ENCODE measurements at places on chromosomes 11 and 22.

DNA sequence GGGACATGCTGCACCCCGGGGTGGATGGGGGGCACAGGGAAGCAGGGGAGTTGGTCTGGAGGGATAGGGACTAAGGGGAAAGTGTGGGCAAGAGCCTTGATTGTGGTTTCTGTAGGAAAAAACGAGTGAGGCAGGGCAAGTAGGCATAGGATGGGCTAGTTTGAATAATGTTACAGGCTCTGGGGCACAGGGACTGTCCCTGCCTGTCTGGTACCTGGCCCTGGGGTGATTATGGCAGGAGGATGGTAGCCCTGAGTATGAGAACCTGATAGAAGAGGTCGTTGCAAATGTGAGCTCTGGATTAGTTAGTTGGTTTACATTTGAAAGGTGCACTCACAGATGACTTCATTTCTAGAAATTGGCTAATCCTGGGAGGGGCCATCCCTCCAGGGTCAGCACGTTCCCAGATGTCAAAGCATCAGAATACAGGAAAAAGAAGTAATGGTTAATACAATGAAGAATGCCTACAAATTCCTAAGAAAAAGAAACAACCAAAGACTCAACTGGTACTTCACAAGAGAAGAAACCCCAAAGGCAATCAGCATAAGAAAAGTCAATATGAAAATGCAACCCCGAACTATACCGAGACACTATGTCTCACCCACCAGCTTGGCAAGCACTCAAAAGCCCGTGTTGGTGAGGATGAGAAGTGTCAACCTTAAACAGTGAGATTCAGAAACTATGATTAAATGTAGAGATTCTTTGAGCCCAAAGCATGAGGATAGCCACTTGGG lies 11.3 kb upstream of the SMIM38 start:
- DNase-seq: no peak

- DNase-seq: no peak
Measured at GRCh38 chr22:37065180-37065579, 13.6 kb downstream of the KCTD17 start.

GRCh38 chr11:69869311-69869939 lies 50.2 kb upstream of the FGF3 start:
- no peak for DNase-seq

DNA sequence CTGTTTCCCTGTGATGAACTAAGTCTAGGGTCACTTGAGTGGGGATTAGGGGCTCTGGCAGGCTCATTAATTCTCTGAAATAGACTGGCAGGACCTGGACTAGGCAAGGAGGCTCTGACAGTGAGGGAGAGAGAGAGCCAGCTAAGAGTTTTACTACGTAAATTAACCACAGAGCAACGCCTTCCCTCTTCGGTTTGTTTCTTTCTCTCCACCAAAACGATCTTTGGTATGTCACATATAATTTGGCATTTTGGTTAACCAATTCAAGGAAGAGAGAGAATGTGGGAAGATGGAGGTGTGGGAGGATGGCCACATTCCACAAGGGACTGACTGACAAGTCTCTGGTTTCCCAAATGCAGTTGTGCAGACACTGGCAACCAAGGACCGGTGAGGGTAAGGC lies 27.9 kb downstream of the ATG16L2 start:
- DNase-seq: no peak

DNA sequence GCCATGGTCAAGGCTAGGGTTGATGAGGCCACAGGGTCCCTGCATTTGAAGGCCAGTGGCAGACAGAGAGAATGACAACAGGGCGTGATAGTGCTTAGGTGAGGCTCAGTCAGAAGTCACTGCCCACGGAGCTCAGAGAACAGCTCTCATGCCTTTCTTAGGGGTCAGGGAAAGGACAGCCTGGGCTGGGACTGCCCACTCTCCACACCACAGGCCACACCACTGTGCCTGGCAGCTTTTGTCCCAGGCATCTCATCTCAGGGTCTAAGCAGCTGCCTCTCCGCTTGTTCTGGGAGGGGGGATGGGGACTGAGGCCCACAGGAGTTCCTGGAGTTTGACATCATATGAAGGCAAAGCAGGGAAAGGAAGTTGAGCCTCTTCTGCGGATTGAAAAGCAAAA lies 150.2 kb upstream of the B3GAT1 start:
- DNase-seq: no peak

GRCh38 chr11:93843906-93844305 lies 6.5 kb downstream of the VSTM5 start:
- DNase-seq: no peak

- DNase-seq: no peak
Measured at GRCh38 chr11:32426192-32426591, 9.1 kb downstream of the WT1 start.

DNA sequence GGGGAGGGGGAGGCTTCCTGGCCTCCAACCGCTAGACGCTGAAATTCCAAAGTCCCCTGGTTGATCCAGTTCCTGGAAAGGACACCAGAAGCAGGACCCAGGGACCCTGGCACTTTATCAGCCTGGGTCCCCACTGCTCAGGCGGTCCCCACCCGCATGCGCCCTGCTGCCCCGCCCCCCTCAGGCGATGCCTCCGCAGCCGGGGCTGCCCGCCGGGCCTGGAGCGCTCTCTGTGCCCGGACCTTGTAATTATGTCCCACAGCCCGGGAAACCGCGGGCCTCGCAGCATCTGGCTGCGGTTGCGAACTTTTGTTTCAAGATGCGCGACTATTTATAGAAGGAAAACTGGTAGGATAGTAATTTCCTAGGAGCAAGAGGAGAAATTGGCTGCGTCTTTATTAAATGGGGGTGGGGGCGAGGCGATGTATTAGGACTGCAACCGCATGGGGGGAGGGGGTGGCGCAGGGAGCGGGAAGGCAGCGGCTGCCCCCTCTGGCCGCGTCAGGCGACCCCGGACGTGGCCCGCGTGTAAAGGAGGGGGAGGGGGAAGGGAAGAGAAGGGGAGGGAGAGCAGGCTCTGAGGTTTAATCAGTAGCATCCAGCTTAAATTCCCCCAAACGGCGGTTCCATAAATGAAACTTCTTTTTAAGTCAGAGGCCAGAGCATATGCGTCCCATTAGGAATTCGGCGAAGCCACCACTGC lies 6.1 kb downstream of the WNT7B start:
- no peak for DNase-seq

DNA sequence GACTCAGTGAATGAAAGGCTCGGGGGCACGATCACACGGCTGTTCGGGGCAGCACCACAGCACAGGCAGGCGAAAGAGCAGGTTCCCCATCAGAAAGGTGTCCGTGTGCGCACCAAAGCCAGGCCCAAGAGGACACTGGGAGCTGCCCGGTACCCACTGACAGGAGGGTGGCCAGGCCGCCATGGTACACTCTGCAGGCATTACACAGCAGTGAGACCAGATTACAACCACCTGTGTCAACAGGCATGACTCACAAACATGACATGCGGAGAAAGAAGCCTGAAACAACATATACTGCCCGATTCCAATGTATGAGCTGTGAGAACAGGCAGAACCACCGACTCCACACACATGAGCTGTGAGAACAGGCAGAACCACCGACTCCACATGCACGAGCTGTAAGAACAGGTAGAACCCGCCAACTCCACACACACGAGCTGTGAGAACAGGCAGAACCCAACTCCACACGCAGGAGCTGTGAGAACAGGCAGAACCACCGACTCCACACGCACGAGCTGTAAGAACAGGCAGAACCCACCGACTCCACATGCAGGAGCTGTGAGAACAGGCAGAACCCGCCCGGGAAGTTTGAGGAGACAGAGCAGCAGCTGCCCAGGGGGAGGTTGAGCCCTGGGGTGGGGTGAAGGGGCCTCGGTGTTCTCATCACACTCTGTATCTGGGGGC lies 32.6 kb downstream of the KIAA0930 start:
- DNase-seq: peak; percentile 20

- peak; percentile 74 for DNase-seq
Measured at GRCh38 chr22:38924347-38924952, 33.0 kb upstream of the APOBEC3A start.

- DNase-seq: no peak
Measured at GRCh38 chr11:65539744-65540289, 14.9 kb downstream of the SCYL1 start.

GRCh38 chr11:19301361-19301760 lies 60.6 kb upstream of the E2F8 start:
- no peak for DNase-seq

DNA sequence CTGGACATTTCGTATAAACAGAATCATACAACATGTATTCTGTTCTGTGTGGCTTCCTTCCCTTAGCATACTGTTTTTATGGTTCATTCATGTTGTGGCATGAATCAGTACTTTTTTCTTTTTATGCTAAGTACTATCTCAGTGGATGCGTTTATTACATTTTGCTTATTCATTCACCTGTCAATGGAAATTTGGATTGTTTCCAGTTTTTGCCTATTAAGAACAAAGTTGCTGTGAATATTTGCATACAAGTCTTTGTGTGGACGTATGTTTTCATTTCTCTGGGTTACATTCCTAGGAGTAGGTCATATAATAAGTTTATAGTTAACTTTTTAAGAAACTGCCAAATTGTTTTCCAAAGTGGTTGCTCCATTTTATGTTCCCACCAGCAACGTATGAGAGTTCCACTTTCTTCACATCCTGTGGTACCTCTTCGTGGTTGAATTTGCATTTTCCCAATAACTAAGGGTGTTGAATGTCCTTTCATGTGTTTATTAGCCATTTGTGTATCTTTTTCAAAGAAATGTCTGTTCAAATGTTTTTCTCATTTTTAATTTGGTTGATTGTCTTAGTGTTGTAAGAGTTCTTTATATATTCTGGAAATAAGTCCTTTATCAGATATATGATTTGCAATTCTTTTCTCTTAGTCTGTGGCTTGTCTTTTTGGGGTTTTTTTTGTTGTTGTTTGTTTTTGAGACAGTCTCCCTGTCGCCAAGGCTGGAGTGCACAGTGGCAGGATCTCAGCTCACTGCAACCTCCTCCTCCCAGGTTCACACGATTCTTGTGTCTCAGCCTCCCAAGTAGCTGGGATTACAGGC lies 46.0 kb upstream of the MICAL2 start:
- no peak for DNase-seq

GRCh38 chr22:42918500-42918899 lies 61.4 kb upstream of the ARFGAP3 start:
- no peak for DNase-seq

GRCh38 chr11:130369141-130369691 lies 54.5 kb upstream of the ZBTB44 start:
- DNase-seq: no peak

DNA sequence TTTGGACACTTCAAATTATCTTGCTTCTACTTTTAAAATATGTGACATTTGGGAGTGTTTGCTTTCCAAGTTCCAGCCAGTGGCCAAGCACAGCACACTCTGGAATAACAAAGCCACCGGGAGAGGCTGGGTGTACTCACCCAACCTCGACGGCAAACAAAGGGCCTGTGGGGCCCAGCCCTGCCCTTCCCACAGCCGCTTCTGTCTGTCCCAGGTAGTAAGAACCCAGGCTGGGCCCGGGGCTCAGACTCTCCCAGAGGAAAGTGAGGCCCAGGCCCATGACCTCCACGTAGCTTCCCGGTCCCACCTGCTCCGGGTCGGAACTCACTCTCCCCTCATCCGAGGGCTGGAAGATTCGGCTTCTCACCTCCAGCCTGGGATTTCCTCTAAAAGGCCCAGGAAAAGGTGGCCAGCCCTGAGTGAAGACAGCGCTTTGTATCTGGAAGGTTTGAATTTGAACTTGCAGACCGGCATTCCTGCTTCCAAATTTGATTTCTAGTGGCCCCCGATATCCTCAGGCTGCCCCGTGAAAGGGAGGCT lies 93.5 kb downstream of the CELSR1 start:
- DNase-seq: no peak

- peak; percentile 4 for DNase-seq
Measured at GRCh38 chr11:23336961-23337360, 476.7 kb upstream of the CCDC179 start.

- DNase-seq: no peak
Measured at GRCh38 chr11:28702871-28703270, 594.7 kb downstream of the METTL15 start.

DNA sequence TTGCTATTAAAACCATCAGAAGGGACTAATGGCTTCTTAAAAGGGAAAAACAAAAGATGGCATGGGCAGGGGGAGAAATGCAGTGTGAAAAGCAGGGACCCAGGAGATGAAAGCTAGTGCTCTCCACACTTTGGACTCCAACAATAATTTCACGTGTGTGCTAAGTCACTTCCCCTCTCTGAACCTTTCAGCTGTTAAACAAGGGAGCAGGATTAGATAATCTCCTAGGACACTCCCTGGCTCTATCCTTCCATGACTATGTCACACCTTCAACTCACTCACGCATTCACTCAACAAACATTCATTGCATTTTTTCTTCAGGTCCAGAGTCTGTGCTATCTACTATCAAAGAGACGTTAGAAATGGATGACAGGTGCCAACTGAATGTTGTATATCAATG lies 88.7 kb downstream of the SYN3 start:
- no peak for DNase-seq
